ENCODE measurements at places on chromosomes 2 and 18.

- DNase-seq, result no peak
Measured at GRCh38 chr2:129726216-129726615, 253.2 kb upstream of the RAB6C start.

- no peak for DNase-seq
Measured at GRCh38 chr18:30632071-30632698, 410.4 kb downstream of the DSC3 start.

GRCh38 chr2:45821558-45822271 is 170.2 kb downstream of the PRKCE start:
- DNase-seq, result no peak

DNA sequence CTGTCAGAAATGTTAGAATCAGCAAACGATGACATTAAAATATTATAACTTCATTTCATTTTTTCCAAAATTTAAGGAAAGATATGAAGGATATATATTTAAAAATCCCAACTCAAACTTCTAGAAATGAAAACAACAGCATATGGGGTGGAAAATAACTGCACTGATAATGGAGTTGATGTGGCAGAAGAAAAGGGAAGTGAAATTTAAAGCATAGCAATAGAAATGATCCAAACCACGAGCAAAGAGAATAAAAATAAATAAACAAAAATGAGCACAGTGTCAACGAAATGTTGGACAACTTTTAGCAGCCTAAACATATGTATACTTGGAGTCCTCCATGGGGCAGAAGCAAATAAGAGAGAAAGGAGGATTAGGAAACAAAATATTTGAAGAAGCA is 280.2 kb downstream of the KCNJ3 start:
- no peak for DNase-seq

- no peak for DNase-seq
Measured at GRCh38 chr2:227499627-227500300, 27.8 kb downstream of the AGFG1 start.

DNA sequence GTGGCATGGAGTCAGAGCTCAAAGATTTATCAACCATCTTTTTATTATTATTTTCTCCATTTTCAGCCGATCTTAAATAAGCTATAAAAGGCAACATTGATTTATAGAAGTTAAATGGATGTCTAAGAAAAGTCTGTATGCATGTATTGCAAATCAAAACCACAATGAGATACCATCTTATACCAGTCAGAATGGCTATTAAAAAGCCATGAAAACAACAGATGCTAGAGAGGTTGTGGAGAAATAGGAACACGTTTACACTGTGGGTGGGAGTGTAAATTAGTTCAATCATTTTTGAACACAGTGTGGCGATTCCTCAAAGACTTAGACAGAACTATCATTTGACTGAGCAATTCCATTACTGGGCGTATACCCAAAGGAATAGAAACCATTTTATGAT is 731.0 kb downstream of the CNTNAP5 start:
- DNase-seq, result no peak

- no peak for DNase-seq
Measured at GRCh38 chr2:45316576-45317338, 294.3 kb downstream of the SRBD1 start.

- DNase-seq, result no peak
Measured at GRCh38 chr2:145807968-145808367, 1288.0 kb upstream of the ZEB2 start.

DNA sequence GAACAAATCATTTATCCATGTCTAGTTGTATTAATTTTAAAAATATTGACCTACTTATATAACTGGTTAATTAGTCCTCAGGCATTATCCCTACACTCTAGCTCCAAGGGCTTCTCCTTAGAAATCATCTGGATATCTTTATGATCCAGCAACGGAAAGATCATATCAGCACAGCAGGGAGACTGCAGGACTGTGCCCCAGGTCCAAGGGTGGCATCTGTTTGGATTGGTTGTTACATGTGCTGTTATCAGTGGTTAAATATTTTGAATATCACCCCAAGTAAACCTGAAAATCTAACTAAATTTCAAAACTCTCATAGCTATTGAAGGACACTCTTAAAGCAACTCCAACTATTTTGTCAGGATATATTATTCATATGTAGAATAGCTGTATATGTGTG is 556.2 kb upstream of the ZEB2 start:
- DNase-seq, result no peak

- DNase-seq, result no peak
Measured at GRCh38 chr2:36387258-36387916, 31.8 kb downstream of the CRIM1 start.

GRCh38 chr2:46050489-46050888 is 246.7 kb upstream of the EPAS1 start:
- no peak for DNase-seq

DNA sequence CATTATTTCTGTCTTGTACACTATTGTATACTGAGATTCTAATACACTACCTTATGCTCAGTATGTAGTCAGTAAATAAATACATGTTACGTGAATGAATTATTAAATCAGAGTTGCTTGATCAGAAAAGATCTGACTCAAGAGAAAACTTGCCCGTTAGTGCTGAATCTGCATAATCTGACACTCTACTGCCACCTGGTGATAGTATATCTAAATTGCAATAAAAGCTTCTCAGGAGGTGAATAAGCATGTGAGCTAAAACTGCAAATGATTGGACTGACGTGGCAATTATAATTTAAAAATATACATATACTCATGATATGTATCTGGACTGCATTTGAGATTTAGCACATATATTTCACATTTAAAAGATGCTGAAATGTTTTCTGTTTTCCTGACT is 70.4 kb downstream of the KIAA1328 start:
- DNase-seq, result no peak

DNA sequence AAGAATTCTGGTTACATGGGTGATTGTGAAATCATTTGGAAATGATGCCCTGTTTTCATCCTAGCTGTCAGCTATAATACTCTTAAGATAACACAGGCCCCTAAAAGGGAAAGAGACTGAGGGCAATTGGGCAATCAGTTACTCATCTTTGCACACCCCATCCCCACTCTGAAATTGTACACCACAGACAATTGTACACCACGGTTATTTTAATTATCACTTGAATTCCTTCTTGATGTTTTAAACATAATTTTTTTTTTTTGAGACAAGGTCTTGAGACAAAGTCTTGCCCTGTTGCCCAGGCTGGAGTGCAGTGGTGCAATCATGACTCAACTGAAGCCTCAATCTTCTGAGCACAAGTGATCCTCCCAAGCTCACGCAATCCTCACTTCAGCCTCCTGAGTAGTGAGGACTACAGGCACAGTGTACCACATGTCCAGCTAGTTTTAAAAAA is 862.4 kb upstream of the ACVR2A start:
- DNase-seq, result no peak

- no peak for DNase-seq
Measured at GRCh38 chr2:60958800-60959199, 58.7 kb upstream of the PEX13 start.

DNA sequence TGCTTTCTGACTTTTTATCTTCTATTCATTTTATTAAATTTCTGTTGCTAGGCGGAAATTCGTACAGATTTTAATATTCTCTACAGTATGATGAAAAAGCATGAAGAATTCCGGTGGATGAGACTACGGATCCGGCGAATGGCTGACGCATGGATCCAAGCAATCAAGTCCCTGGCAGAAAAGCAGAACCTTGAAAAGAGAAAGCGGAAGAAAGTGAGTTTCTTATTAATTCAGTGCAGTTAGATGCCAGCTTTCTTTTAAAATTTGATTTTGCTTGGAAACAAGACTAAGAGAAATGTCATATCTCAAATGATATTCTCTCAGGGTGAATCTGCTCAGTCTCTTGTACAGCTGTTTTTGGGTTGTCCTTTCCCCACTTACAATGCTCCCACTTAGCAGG is 84.3 kb downstream of the MGAT5 start:
- DNase-seq, result no peak

DNA sequence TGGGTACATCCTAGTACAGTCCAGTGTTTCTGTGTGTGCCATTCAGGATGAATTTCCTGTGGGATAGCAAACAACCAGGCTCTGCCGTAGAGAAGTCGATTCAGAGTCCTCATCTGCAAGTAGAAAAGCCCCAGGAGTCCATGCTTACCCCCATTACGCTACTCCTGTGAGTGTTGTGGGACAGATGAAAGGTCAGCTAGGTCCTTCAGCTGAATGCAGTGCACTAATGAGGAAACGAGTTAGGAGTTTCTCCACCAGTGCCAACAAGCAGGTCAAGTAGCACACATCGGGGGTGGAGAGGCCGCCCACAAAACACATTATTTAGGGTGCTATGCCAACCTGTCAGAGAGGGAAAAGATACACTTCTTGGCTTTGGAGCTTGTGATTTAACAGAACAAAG is 2.5 kb upstream of the GPR39 start:
- no peak for DNase-seq

DNA sequence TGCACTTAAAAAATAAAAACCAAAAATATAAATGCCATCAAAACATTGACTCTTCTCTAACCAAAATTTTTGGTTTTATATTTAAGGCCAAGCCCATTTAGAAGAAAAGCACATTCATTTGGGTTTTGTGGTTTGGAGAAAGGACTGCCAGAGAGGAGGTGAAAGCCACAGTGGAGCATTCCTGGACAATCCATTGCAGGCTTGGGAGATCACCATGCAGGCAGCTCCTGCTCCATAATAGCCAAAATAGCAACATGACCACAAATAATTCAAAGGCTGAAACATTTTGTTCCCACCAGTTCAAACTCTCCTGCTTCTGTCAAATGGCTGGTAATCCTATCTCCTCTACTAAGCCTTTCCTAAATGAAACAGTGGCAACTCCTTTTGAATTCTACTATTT is 73.5 kb downstream of the GALNT3 start:
- no peak for DNase-seq

- DNase-seq, result no peak
Measured at GRCh38 chr2:77034445-77034844, 487.7 kb downstream of the LRRTM4 start.

GRCh38 chr2:232340171-232340935 is 38.2 kb upstream of the ALPP start:
- DNase-seq, result no peak

- DNase-seq, result no peak
Measured at GRCh38 chr2:194854941-194855340, 802.1 kb upstream of the SLC39A10 start.

- DNase-seq, result no peak
Measured at GRCh38 chr18:60446821-60447220, 74.2 kb upstream of the MC4R start.

- no peak for DNase-seq
Measured at GRCh38 chr2:194730266-194730665, 926.8 kb upstream of the SLC39A10 start.

- no peak for DNase-seq
Measured at GRCh38 chr2:241425368-241425767, 69.3 kb downstream of the FARP2 start.

GRCh38 chr2:60834270-60834717 is 47.1 kb upstream of the REL start:
- DNase-seq, result no peak

- DNase-seq, result no peak
Measured at GRCh38 chr2:191778041-191778440, 68.8 kb downstream of the CAVIN2 start.

DNA sequence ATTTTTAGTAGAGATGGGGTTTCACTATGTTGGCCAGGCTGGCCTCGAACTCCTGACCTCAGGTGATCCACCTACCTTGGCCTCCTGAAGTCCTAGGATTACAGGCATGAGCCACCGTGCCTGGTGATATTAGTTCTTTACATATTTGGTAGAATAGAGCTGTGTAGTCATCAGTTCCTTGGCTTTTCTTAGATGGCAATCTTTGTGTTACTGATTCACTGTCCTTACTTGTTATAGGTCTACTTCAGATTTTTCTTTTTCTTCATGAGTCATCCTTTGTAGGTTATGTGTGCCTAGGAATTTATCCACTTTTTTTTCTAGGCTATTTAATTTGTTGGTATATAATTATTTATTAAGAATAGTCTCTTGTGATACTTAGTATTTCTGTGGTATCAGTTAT is 30.3 kb upstream of the ZSWIM2 start:
- no peak for DNase-seq

DNA sequence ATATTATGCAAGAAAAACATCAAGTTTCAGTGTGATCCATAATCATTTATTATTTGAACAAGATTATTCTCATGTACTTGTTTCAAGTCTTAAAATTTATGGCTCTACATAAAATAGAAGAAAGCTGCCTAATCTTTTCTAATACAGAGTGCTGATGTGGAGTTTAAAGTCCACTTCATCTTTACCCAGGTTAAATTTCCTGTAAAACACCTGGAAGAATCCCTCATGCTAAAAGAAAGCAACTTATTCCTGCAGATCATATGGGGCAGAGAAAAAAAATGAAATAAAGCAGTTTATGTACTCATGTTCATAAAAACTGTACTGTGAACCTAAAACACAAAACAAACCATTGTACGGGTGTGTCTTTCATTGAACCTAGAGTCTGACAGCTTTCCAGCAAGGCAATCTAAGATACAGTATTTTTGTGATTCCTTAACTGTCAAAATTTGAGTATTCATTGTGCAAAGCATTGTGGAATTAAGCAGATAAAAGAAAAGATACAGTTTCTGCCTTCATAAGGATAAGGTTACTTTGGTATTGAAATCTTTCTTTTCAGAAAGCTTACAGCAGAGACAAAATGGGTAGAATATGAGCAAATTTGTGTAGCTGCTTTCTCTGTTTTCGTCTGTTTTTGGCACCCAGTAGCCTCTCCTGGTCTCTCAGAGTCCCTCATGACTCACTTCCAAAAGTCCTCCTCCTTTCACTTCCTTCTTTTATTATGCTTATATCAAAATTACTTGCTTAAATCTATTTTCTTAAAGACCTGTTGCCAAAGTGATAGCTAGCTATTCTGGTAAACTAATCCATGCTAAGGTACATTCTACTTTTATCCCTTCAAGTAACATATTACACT is 26.9 kb upstream of the GLS start:
- no peak for DNase-seq

- no peak for DNase-seq
Measured at GRCh38 chr2:207936380-207936779, 88.9 kb downstream of the PLEKHM3 start.

DNA sequence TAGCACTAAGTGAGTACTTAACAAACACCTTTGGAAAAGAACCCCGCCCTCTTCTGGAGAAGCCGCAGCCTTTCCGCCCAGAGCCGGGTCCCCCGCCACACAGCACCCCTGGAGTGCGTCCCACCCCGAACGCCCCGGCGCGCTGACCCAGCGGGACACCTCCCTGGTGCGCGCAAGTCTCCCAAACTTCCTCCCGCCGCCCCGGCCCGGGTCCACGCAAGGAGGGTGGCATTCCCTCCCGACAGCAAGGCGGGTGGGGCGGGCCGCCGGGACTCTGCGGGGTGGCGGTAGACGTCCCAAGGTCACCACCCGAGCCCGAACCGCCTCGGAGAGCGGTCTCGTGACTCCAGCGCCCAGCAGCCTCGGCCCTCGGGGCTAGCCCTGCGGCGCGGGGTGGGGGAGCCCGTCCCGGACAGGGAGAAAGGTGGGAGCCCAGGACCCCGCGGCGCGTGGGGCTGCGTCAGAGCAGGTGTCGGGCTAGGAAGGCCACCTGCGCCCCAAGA is 598 bp downstream of the CCDC93 start:
- no peak for DNase-seq
